CD4-positive, alpha-beta T cell treated with Interferon alpha-2 for 1 hour (primary cell): ENCODE measurements at places on chromosomes 1 and 21.

GRCh38 chr1:173601588-173601987 lies 1.3 kb downstream of the SLC9C2 start:
- DNase-seq: peak; percentile 2

GRCh38 chr21:46482846-46483231 lies 24.1 kb downstream of the DIP2A start:
- DNase-seq: no peak

DNA sequence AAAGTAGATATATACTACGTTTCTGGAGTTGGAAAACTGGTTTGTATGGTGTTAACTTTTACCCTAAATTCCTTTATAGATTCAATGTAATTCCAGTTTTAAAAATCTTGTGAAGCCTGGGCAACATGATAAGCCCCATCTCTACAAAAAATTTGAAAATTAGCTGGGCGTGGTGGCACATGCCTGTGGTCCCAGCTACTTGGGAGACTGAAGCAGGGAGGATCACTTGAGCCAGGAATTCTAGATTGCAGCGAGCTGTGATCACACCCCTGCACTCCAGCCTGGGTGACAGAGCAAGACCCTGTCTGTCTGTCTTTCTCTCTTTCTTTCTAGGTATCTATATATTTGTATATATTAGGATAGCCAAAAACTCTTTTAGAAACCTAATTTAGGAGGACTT lies 141.9 kb downstream of the CLEC20A start:
- no peak for DNase-seq

DNA sequence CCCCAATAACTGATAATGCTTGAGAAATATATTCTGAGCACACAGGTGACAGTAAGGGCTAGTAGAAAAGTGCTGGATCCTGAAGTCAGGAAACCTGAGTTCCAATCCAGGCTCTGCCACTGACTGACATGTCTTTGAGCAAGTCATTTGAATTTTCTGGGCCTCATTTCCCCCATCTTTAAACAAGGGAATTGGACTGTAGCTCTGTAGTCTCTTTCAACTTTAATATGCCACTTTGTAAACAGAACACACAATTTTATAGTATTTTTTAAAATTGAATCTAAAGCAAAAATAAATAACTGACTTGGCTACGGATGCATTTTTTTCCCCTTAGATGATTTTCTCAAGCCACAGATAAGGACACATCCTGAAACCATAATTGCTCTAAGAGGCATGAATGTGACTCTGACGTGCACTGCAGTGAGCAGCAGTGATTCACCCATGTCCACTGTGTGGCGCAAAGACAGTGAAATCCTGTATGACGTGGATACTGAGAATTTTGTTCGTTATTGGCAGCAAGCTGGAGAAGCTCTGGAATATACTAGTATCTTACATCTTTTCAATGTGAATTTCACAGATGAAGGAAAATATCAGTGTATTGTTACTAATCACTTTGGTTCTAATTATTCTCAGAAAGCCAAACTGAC lies 37.0 kb downstream of the LRIG2 start:
- DNase-seq: no peak

DNA sequence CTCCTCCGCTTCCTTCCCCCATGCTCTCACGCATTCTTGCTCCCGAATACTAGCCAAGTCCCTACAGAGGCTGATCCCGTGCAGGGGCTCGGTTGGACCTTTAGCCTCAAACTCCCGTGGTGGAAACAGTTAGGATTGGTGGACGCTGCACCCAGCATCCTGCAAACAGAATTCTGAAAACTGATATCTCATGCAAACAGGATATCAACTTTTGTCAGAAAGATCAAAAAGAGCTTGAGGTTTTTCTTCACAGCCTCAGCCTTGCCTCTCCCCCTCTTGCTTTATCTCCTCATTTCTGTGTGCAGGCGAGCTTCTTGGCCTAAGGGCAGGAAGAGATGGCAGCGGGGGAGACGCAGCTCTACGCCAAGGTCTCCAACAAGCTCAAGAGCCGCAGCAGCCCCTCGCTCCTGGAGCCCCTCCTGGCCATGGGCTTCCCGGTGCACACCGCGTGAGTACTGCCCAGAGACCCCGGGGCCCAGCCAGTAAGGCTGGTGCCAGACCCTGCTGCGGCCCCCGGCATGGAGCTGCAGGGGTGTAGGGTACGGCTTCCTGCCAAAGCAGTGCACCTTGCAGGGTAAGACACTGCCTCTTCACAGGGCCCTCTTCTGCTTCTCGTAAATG lies at the start of gene UBASH3A:
Gene UBASH3A, plus strand, starts transcription at position 292 of the 621 bp plus-strand sequence. Its CDS starts 44 bp downstream, at position 336.
- DNase-seq: peak; percentile 70

- no peak for DNase-seq
These were observed 201.7 kb upstream of the CHRM3 start for GRCh38 chr1:239184561-239185244.

GRCh38 chr1:243428617-243429342 lies 172.9 kb downstream of the SDCCAG8 start:
- DNase-seq: no peak

DNA sequence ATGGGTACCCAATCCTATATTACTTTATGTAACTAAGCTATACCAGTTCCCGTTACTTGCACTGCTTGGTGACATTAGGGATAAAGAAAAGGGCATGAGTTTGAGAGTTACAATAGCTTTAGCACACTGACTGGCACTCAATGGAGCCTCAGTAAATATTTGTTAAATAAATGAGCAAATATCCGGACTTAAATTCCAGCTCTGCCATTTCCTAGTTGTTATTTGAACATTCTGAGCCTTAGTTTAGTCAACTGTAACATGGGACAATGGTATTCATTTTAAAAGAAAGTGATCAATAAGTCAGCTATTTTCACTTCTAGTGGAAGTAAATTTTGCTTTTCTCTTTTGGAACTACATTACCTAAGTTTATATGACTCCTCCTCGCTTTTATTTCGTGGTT lies 198.7 kb downstream of the ZC3H11B start:
- DNase-seq: no peak

DNA sequence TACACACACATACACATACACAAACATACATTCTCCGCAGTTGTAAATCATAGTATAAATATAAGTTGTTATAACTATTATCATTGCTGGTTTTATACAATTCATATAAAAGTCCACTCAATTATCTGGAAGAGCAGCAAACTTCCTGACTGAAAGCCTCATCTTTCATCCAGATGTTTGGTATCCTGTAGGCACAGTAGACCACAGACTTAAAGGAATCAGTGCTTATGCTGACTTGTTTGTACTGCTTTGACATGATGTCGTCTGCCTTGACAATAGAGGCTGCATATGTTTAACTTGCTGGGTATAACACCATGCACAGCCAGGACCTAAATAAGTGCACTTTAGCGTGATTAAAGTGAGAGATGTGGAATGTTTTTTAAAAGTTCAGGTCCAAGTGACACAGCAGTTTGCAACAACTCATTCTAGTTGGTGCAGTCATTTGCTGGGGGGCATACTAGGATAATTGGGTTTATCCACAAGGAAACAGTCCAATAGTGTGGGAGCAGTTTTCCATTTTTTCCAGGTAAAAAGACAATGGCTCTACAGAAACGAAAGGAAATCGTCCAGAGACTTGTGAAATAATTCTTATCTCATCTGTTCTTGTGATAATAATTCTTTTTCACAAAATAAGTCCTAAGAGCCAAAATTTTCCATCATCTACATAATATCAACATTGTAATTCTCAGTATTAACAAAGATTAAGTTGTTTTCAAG lies 110.3 kb upstream of the TSPAN2 start:
- no peak for DNase-seq

GRCh38 chr1:101567582-101568189 lies 330.9 kb downstream of the S1PR1 start:
- peak; percentile 45 for DNase-seq
